ENCODE measurements at places on chromosomes 7 and 10. TPM values are rescaled to one million over a fixed set of nuclear protein-coding genes. Genes with fewer than 3 reads are reported as not detected.
A peak's percentile ranks its signal among the peaks of the same experiment; 100 is the strongest.

- no peaks in the 10 kb centered on the region for H3K27me3 ChIP-seq
- H3K27ac ChIP-seq = no peak overlapping the region
- H3K4me3 ChIP-seq = no peak overlapping the region
- no peak for DNase-seq
- H3K36me3 ChIP-seq = no peaks in the 10 kb centered on the region
- H3K4me1 ChIP-seq = no peaks in the 10 kb centered on the region
Observed at GRCh38 chr10:65838811-65839210, 1087.0 kb upstream of the LRRTM3 start.

DNA sequence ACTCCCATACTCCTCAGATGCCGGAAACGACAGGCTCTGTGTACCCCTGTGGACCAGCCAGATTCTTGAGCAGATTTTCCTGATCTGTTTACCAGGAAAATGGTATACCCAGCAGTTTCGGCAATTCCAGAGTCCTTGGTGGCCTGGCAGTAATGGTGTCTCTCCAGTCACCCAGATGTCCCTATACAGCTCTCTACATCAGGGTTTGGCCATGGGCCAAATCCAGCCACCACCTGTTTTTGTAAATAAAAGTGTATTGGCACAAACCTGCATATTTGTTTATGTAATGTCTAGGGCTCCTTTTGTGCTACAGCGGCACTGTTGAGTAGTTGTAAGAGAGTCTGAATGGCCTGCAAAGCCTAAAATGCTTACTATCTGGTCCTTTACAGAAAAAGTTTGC lies 491.3 kb downstream of the RPS24 start:
- H3K36me3 ChIP-seq = no peaks in the 10 kb centered on the region
- no peak overlapping the region for H3K27ac ChIP-seq
- DNase-seq = no peak
- no peak overlapping the region for H3K4me3 ChIP-seq
- no peaks in the 10 kb centered on the region for H3K4me1 ChIP-seq

GRCh38 chr7:122577449-122578003 lies 121.4 kb downstream of the RNF133 start:
- no peaks in the 10 kb centered on the region for H3K36me3 ChIP-seq
- H3K4me1 ChIP-seq = no peaks in the 10 kb centered on the region
- H3K4me3 ChIP-seq = no peak overlapping the region
- no peak for DNase-seq
- H3K27me3 ChIP-seq = no peaks in the 10 kb centered on the region
- H3K27ac ChIP-seq = no peak overlapping the region

GRCh38 chr10:45444022-45444421 lies 70.0 kb downstream of the ALOX5 start:
- H3K4me3 ChIP-seq = no peak overlapping the region
- peaks cover 1% of the 10 kb centered on the region for H3K27me3 ChIP-seq
- H3K27ac ChIP-seq = no peak overlapping the region
- DNase-seq = no peak
- no peaks in the 10 kb centered on the region for H3K4me1 ChIP-seq
- no peaks in the 10 kb centered on the region for H3K36me3 ChIP-seq

DNA sequence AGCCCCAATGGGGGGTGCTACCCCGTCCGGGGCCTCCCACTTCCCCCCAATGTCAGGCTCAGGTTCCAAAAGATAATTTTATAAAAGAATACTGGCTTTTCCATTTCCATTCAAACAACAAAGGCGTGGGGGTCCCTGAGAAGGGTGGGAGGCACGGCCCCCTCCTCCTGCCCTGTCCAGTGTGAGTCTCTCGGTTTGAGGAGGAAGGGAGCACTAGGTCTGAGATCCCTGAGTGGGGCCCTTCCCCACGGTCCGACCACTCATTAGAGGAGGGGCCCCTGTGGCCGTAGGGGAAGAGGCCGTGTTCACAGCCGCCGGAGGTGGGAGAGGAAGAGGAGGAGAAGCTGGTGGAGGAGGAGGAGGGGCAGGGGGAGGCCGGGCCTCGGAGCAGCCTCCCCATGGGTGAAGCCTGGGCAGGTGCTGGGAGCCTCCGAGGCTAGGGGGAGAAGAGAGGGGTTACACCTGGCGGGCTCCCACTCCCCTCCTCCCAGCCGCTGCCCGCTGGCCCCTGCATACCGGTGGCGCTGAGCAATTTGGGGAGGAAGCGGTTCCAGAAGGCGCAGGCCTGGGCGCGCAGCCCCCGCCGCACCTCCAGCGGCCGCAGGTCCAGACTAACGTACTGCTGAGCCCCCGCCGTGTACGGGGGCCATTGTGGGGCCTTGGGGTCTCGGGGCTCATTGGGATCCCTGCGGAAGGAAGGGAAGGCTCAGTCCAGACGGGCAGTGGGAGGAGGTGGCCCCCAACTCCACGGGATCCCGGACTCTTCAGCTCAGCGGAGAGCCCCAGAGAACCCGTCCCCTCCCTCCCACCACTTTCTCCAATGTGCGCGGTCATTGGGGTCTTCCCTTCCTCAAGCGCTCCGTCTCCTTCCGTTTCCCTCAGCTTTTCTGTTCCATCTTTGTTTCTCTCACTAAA lies 1.4 kb upstream of the UFSP1 start:
- H3K36me3 ChIP-seq = peaks cover 25% of the 10 kb centered on the region
- H3K4me3 ChIP-seq = peak overlapping the region; percentile 86
- peaks cover 34% of the 10 kb centered on the region for H3K4me1 ChIP-seq
- peak overlapping the region; percentile 94 for H3K27ac ChIP-seq

GRCh38 chr7:36986948-36987724 lies 262.8 kb upstream of the AOAH start:
- peaks cover 27% of the 10 kb centered on the region for H3K27me3 ChIP-seq
- H3K4me1 ChIP-seq = peaks cover 6% of the 10 kb centered on the region
- no peak for DNase-seq
- H3K36me3 ChIP-seq = no peaks in the 10 kb centered on the region

- peak; percentile 98 for DNase-seq
- H3K4me1 ChIP-seq = peaks cover 35% of the 10 kb centered on the region
- H3K27ac ChIP-seq = peak within 1 kb of the TSS; percentile 96
- H3K36me3 ChIP-seq = peaks cover 13% of the 10 kb centered on the region
Observed at GRCh38 chr10:75401569-75402485, at the start of gene ZNF503. TSS of gene ZNF503 (minus strand) at chr10:75401764. CDS start at chr10:75401419, 345 bp downstream.

Gene CCL26
- not detected for total RNA-seq

Gene MBL2
- not detected for total RNA-seq

Gene ELN
- total RNA-seq = 13.3 TPM

All from osteocyte (in vitro differentiated cells).